Amniotic epithelial cell (primary cell): ENCODE measurements at places on chromosomes 2 and 18.

DNA sequence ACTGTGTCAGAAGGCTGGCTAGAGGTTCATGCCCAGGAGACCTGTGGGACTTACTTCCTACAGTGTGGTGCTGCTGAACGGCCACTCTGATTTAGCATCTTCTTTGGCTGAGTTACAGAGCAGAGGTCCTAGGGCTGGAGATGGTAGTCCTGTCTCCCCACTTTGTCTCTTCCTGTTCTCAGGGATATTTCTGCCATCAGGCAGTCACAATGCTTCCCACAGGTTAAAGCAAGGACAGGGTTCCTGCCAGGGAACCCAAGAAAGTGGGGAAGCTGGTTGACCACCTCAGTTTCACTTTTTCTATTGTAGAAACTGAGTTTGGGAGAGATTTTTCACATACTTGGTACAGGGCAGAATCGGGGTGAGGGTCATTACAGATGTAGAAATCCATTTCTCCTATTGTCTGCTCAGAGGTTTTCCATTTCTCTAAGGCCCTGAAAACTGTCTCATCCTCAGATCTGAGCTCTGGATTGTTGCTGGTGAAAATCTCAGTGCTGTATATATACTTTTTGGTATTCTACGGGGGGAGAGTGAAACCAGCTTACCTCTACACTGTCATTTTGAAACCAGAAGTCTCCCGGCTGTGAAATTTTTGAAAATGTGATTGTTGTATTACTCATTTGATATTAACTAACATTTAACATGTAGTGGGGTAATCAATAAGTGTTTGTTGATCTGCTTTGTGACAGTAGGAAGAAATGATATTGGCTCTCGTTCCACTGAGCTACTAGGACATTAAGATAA is 37.0 kb upstream of the MEP1B start:
- DNase-seq, result no peak

- peak; percentile 53 for DNase-seq
Observed at GRCh38 chr2:25586726-25587144, 86.6 kb downstream of the DTNB start.

DNA sequence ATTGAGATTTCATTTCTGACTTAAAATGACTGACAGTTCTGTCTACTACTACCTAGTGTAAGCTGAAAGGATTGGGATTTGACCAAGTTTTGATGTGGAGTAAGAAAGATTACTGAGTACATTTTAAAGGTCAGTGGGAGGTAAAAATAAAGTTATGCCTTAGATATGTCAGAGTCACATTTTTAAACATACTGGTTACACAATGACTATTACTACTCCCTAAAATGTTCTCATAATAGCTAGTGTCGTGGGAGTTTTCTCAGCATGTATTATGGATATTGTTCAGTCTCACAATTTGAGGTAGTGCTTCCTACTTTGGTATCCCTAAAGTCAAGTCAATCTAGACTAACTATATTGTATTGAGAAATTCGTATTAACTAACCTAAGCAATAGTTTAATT is 1092.5 kb downstream of the LRP1B start:
- DNase-seq, result peak; percentile 63

GRCh38 chr2:215522237-215522636 is 86.4 kb upstream of the FN1 start:
- DNase-seq, result no peak

DNA sequence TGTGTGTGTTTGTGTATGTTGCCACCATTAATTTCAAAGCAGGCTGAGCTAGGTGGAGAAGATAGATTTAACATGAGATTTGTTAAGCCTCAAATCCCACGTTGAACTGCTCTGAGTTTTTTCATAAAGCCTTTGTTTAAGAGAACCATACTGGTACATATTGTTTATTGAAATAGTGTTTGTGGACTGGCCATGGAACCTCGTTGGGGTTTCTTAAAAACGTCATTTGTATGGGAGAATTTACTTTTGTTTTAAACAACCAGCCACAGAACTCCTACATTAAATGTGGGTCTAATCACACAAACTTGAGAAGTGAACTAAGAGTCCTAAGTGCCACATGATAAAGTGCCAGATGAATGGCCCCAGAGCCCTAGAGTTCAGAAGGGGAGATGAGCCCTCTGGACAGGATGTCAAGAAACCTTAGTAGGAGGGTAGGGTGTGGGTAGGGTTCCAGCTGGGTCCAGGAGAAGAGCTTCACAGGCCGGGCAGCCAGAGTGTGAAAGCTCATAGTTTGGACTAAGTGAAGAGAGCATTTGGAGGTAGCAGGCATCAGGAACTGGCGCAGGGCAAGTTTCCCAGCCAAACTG is 120.6 kb upstream of the EML6 start:
- DNase-seq, result no peak

GRCh38 chr2:232876161-232876977 is 6.3 kb downstream of the SNORC start:
- no peak for DNase-seq

DNA sequence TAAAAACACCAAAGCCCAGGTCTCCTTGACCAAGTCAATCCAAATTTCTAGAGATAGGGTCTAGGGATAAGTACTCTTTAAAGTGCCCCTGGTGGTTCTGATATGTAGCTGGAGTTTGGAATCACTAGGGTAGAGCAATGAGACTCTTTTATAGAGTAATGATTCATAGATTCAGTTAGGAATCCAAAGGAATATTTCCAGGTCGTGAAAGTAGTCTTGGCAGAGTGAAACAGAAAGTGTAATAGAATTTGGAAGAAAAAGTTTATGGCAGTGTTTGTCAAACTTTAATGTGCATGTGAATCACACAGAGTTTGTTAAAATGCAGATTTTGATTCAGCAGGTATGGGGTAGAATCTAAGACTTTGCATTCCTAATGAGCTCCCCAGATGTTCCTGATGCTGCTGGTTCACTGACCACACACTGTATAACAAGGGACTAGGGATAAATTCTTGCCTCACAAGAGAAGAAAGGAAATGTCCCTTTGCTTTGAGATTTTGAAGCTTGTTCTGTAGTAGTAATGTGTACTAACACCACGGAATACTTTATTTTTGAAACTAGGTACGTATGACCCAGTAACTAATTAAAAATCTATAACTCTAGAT is 1.8 kb downstream of the UPP2 start:
- DNase-seq, result no peak

DNA sequence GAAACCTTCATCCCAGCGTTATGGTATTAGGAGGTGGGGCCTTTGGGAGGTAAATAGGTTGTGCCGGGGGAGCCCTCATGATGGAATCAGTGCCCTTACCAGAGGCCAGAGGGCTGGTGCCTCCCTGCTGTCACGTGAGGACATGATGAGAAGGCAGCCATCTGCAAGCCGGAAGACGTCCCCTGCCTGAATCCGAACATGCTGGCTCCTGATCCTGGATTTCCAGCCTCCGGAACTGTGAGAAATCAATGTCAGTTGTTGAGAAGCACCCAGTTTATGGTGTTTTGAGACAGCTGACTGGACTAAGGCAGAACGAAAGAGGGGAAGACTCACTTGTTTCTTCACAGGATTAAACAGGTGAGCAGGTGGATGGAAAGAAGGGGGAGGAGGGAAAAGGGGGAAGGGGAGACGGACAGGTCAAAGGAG is 13.0 kb upstream of the KLF11 start:
- peak; percentile 25 for DNase-seq

DNA sequence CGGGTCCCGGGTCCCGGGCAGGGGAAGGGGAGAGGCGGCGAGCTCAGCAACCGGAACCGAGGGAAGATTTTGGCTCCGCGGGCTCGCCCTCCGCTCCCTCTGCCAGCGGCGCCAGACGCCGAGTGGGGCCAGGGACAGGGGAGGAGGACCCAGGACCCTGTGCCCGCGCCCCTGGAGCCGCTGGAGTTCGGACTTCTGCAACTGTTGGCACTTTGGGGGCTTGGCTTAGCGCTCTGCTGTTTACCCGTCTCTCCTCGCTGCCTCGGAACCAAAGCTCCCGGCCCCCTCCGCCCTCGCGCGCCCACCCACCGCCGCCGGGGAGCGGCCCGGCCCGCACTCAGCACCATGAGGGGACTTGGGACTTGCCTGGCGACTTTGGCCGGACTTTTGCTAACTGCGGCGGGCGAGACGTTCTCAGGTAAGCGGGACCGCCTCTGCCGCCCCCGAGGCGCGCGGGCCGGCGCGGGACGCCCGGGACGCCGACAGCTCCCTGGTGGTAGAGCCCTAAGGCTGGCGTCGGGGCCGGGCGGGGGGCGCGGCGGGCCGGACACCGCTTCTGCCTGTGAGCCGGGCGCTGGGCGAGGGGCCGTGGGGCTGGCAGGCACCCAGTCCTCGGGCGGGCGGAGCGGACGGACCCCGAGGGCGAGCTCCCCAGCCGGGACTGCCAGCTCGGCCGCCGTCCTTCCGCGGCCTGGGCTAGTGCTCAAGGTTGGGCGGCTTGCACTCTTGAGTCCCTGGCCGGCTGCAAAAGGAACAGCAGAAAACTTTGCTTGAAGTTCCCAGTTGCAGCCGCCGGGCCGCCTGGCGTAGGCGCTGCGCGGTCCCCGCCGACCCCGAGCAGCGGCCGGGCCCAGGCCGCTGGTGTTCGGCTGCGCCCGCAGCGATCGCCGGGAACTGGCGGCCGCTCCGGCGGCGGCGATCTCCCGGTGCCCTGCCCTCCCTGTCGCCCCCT is 634 bp downstream of the PTPRM start:
- DNase-seq, result peak; percentile 56

DNA sequence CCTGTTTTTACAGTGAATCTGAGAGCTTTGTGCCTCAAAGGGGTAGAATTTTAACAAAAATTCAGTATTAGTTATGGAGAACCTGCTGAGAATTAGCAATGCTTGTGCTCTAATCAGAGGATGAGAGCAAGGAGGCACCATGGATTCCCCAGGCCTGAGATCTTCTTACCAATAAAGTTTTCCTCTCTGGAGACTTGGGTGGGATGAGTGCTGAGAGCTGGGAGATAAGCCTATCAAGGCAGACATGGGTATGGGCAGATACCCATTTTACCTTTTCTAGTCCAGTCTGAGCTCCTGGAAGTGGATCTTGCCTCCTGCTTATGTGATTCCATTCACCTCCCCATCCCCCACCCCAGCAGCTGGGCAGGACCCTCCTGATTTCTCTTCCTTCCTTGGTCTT is 53.9 kb downstream of the BMP10 start:
- DNase-seq, result no peak

DNA sequence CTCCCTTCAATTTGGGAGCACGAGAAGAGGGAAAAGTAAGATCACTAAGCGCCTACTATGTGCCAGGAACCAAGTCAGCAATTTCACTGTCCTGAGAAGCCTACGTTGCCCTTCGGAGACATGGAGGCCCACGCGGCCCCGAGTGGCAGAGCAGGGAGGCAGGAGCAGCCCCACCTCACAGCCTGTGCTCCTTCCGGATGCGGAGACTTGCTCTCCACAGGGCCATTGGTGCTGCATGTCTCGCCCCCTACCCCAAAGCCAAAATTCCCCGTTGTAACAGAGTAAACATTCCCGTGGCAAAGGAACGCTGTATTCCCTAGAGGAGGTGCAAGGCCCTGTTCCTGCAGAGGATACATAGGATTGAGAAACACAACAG is 4.5 kb downstream of the SLC14A2 start:
- DNase-seq, result no peak

- no peak for DNase-seq
Observed at GRCh38 chr18:51582551-51582950, 385.1 kb upstream of the MEX3C start.

- peak; percentile 100 for DNase-seq
Observed at GRCh38 chr2:39631718-39632117, 34.0 kb upstream of the TMEM178A start.

DNA sequence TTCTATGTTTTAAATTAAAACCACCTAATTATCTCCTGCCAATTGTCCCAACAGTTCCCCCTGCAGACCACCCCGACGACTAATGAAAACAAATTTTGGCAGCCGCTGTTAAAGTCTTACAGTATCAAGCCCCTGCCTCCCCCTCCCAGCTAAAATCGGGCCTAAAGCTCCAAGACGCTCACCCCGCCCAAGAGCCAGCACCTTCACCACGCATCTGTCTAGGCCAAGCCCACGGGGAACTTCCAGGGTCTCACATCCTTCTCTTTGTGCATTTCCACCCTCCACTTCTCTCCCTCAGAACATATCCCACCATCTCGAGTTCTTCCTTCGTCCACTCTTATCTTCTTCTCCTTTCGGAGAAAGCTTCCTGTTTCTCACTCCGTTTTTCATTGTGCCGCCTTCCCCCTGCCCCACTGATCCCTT is 445 bp downstream of the PRPF40A start:
- DNase-seq, result no peak

GRCh38 chr2:191015239-191015638 is 1.3 kb upstream of the STAT1 start:
- DNase-seq, result no peak

DNA sequence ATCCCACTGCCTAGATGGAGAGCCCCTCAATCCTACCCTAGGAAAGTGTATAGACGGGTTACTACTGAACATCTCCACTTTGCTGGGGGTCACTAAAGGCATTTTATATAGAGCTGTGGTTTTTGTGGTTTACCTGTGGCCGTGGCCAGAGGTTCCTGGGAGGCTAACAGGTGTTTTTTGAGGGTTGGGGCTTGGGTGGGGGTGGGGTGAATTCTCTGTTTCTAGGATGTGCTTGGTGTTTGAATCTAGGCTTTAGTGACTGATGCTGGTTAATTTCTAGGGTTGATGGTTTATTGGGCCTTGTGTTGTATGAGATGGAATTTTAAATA is 7.7 kb downstream of the HOXD8 start:
- no peak for DNase-seq

DNA sequence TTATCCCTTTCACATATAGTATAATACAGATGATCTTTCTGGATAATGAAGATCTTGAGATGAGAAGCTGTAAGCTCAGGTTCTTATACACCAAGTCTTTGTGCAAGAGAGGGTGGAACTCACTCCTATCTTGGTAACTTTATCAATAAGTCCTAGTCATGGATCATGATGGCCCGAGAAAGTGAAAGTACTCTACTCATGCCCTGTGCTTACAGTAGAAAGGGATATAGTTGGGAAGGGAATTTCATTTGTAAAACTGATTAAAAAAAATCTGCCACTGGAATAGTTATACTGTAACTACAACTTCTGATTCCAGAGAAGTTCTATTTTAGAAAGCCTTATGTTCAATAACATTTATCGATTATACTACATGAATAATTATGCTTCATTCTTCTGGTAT is 51.8 kb downstream of the MYO3B start:
- no peak for DNase-seq

DNA sequence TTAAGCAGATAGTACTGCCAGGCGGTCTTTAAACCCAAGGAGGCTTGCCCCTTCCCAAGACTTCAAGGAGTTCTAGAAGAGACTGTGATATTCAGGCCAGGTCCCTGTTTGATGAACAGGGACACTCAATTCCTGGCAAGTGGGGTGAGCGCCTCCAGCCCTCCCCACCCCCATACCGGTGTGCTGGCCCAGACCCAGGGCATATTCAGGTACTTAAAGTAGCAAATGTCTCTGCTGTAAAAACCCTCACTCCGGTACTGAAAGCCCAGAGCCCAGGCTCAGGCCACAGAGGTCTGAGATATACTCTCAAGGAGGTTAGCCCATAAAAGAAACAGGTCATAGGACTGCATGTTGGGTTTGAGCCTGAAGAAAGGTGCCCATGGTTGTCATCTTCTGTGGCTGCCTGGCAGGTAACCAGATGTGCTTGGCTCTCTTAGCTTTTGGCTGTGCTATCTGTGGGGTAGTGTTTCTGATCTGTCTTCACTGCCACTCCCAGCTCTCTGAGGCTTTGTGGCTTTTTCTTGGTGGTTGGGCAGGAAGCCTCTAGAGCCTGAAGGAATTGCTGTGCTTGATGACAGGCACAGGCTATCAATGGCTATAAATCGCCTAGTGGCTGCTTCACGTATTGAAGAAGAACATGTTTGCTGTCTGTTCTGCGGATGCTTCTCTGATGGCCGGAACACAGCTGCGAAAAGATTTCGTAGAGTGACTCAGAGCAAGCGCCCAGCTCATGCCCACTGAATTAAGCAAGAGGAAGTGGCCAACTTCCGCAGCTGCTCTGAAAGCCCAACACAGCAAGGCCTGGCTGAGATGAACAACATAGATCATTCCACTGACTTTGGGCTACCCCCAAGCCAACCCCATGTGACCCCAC is 63.3 kb upstream of the ALPP start:
- peak; percentile 90 for DNase-seq
